ENCODE measurements at places on chromosomes 6 and 20.

DNA sequence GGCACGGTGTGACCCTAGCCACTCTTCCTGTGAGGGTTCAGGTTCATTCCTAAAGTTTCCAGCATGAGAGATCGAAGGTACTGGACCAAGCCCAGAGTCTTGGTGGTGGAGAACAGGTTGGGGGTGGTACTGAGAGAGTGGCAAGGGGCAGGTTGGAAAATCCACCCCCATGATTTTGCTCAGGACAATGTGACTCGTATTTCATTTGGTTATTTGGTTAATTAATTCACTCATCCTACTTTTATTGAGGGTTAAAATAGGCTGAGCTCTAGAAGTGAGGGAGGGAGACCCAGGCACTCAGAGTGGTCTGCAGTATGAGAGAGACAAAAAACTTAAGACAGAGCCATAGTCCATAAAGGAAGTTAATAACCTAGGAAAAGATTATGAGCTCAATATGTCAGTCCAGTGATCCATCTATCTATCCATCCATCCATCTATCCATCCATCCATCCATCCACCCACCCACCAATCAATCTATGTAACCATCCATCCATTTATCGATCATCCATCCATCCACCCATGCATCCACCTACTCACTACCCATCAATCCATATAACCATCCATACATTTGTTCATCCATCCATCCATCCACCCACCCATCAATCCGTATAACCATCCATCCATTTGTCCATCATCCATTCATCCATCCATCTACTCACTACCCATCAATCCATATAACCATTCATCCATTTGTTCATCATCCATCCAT is 6.7 kb upstream of the BPIFB6 start:
- no peak for DNase-seq

- DNase-seq, result peak; percentile 6
These were observed 185.6 kb downstream of the TSHZ2 start for GRCh38 chr20:53157443-53158408.

GRCh38 chr6:43074847-43075669 is 1.1 kb upstream of the PTK7 start:
- no peak for DNase-seq

DNA sequence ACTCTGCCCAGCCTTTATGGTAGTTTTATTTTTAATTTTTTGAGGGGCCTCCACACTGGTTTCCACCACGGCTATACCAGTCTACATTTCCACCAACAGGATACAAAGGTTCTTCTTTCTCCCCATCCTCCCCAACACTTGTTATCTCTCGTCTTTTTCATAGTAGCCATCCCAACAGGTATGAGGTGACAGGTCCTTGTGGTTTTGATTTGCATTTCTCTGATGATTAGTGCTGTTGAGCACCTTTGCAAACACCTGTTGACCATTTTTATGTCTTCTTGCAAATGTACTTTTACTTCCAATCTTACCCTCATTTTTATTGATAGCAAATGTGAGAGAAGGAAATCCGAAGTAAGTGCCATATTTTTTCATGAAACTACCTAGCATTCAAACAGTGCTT is 195.4 kb upstream of the PREP start:
- DNase-seq, result no peak

- DNase-seq, result no peak
These were observed 47.4 kb upstream of the SRF start for GRCh38 chr6:43123461-43124314.

DNA sequence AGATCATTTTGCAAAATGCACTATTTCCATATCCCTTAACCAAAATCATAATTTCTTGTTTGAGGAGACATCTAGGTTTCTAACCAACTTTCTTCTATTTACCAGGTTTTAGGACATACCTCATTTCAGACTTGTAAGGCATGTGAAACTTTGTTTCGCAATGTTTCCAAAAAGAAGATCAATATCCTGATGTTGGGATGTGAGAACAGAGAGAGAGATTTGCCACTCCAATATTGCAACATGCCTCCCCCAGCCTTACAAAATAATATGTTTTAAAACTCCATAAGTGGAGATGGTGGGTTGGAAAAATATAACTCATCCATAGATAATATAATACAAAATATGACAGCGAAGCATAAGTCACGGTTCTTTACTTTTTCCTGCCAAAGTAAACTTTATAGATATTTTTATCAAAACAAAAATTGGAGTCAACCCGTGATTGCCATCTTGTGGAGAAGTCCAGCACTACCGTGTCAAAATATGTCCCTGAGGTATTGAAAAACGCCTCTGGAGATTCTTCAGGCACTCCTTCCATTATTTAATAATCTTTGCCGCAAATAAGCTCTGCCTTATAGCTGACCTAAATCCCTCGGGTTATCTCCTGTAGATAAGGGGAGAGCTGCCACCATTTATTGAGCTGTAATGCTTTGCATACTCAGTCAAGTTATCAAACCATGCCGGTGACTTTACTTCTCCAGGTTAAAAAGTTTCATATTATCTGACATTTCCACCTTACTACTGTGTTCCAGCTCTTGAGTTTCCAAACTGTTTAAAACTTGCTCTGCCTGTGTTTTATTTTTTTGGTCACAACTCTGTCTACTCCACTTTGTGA is 534.2 kb downstream of the HACE1 start:
- no peak for DNase-seq

DNA sequence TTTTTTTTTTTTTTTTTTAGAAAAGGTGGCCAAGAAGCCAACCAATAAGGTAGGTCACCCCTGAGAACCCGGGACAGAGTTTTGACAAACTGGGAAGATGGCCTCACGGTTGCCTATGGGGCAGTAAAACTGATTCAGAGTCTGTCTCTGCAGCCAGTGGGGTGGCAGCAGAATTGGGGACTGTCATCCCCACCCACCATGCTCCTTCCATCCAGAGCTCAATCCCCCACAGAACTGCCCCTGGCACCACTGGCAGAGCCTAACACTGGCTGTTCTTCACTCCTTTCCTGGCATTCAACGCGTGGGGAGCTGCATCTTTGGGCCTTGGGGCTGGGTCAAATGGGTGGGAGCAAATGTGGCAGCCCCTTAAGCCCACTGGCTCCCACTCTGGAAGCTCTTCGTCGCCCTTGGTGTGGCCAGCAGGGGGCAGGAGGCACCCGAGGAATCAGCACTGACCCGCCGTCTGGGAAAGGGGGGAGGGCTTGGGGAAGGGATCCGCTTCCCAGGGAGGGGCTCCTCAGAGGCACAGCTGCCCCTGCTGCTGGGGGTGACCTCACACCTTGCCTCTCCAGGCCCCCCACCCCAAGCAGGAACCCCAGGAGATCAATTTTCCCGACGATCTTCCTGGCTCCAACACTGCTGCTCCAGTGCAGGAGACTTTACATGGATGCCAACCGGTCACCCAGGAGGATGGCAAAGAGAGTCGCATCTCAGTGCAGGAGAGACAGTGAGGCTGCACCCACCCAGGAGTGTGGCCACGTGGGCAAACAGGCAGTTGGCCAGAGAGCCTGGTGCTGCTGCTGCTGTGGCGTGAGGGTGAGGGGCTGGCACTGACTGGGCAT is 10.4 kb downstream of the CD40 start:
- no peak for DNase-seq
